Stimulated activated naive CD8-positive, alpha-beta T cell treated with anti-CD3 and anti-CD28 coated beads, Interleukin-15, amount 100 ng/mL, for 72 hours (primary cell): ENCODE measurements at places on chromosomes 2 and 18.
A peak's percentile ranks its signal among the peaks of the same experiment; 100 is the strongest.

- DNase-seq, result no peak
Observed at GRCh38 chr2:117411983-117412382, 402.5 kb upstream of the DDX18 start.

DNA sequence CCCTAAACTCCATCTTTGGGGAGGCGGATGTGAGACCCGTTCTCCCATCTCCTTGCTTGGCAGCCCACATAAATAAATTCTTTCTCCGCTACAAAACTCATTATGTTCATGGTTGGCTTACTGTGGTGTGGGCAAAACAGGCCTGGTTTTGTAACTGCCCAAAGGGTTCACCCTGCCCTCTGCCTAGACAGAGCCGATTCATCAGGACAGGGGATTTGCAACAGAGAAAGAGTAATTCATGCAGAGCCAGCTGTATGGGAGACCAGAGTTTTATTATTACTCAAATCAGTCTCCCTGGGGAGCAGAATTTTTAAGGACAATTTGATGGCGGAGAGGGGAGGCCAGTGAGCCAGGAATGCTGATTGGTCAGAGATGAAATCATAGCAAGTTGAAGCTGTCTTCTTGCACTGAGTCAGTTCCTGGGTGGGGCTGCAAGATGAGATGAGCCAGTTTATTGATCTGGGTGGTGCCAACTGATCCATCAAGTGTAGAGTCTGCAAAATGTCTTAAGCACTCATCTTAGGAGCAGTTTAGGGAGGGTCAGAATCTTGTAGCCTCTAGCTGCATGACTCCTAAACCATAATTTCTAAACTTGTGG is 8.4 kb upstream of the RNF125 start:
- no peak for DNase-seq

DNA sequence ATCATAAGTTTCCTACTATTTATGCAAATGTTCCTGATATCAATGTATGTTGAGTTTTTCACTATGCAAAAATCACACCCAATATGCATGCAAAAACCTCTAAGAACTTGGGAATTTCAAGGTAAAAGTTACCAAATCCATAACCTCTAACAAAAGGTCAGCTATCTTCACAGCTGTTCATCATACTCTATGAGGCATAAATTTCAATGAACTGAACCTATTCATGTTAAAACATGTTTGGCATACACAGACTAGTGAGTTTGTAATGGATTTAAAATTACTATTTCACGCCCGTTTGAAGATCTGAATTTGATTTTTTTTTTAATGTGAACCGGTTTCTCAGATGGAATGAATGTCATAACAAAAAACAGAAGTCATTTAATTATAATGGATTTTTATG is 100.2 kb downstream of the ATAD2B start:
- DNase-seq, result no peak

GRCh38 chr2:239508261-239508660 is 107.4 kb upstream of the HDAC4 start:
- DNase-seq, result no peak

DNA sequence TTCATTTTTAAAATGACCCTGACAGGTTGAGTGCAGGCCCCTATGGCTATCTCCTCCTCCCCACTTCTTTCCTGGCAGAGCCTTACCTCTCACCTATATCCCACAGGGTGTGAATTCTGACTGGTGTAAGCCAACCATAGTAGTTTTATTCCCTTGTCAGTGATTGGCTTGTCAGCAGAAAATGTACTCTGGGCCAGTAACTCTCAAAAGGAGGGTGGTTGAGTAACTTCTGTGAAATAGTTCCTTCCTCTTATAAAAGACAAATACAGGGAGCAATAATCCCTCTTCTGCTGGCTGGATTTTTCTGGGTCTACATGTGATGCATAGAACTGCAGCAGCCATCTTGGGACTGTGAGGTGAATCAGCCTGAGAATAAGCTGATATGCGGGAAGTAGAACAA is 83.4 kb downstream of the RAPH1 start:
- DNase-seq, result no peak

GRCh38 chr18:69774831-69775230 is 172.8 kb downstream of the CD226 start:
- no peak for DNase-seq

DNA sequence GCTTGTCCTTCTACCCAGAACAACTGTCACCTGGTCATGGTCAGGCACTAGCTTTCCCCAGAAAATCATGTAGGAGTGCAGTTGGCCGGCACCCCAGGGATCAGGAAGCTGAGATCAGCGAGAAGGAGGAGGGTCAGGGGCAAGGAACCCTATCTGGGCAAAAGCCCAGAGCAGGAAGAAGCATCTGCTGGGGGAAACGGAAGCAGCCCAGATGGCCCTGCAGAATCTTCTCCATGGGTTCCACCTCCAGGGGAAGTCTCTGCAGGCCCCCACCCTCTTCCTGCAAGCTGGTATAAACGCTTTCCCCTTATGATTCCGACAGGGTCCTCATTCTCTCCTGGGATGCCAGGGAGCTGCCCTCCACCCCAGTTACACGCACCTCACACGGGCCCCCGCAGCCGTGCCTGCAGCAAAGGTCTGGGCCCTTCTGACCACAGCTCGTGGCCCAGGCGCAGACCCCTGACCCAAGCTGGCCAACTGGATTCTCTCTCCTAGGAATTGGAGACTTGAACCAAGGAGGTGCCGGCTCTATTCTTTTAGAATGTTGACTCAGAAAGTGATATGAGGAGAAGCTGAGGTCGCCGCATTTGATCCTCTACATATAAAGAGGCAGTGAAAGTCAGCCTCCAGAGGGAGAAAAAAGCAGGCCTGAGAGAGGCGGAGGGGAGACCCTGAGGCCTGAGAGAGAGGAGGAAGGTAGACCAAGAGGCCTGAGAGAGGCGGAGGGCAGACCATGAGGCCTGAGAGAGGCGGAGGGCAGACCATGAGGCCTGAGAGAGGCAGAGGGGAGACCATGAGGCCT is 71.0 kb downstream of the STPG4 start:
- DNase-seq, result no peak

- peak; percentile 58 for DNase-seq
Observed at GRCh38 chr2:200703127-200703925, 108.4 kb upstream of the BZW1 start.

DNA sequence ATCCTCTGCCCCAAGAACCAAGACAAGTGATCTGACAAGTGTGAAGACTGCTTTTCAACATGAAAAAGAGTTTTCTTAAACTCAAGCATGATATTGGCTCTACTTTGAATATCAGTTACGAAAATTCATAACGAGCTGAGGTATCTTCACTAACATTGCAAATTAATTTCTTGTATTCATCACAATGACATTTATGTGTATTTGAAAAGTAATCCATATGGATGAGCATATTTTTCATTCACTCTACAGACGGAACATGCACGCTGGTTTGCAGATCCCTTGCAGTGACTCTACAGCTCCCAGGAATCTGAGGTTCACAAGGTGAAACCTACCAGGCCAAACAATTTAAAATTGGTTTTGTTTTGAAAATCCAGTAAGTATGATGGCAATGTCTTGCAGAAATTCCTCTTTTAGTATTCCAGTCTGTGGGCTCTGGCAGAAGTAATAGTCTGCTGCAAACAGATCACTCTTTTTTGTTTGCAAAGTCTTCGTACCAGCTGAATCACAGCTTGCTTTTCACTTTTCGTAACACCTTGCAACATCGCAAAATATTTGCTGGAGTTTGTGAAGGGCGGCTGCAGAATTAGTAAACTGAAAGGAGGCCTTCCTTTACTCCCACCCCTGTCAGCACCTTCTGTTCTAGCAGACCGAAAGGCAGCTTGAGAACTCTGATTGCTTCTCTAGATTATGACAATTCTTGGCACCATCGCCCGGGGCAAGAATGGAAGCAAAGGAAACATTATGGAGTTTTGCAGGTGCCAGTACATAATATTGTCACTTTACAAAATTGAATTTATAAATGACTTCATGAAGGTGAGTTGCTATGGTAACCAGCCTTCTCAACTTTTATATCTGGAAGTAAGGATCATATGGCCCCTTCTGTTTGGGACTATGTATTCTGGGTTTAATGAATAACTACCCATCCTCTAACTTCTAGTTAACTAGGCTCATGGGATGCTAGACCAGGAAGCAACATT is 168.7 kb downstream of the TMEM247 start:
- DNase-seq, result no peak

- no peak for DNase-seq
Observed at GRCh38 chr2:209305026-209305425, 118.8 kb upstream of the MAP2 start.
